ENCODE measurements at places on chromosomes 16 and 17. TPM values are rescaled to one million over a fixed set of nuclear protein-coding genes. Genes with fewer than 3 reads are reported as not detected.

The OR1A1 gene
- total RNA-seq, result not detected

The EME1 gene
- total RNA-seq, result 0.79 TPM

The ITGB3 gene
- 126 TPM for total RNA-seq

The STAC2 gene
- not detected for total RNA-seq

The FAM83G gene
- total RNA-seq, result 8.1 TPM

The TP53TG3 gene
- not detected for total RNA-seq

The PEMT gene
- 17.9 TPM for total RNA-seq

- no peak for DNase-seq
Observed at GRCh38 chr17:39213852-39214251, 11.9 kb downstream of the STAC2 start.

DNA sequence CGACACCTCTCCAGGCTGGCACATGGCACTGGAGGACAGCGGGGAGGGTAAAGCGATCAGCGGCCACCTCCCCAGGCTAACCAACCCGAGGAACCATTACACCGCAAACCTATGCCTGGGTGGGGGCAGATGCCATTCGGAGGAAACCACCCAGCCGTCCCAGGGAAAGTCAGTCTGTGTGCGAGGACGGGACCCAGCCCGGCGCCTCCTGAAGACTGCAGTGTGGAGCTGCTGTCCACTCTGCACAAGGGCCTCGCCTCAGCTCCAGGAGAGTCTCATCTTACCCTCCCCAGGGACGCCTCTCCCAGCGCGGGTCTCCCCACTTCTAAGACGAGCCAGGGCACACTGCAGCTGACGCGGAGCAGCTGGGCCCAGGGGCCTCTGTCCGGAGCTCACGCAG lies 8.0 kb downstream of the SLC38A10 start:
- DNase-seq, result no peak

DNA sequence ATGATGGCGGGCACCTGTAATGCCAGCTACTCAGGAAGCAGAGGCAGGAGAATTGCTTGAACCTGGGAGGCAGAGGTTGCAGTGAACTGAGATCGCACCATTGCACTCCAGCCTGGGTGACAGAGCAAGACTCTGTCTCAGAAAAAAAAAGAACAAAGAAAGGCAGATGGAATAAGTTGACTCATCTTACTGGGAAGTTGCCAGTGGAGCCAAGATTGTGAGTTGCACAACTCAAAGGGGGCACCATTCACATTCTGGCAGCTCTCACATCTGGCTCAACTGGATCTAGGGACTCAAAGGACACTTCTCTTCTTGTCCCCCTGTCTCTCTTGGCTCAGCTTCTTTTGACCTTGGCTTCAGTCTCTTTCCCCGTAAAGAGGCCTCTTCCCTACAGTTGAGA lies 53.7 kb upstream of the ETV4 start:
- peak; percentile 51 for DNase-seq

GRCh38 chr16:12613131-12613991 lies 190.3 kb downstream of the CPPED1 start:
- DNase-seq, result no peak

- no peak for DNase-seq
Observed at GRCh38 chr16:53372992-53373871, 61.0 kb upstream of the RBL2 start.

DNA sequence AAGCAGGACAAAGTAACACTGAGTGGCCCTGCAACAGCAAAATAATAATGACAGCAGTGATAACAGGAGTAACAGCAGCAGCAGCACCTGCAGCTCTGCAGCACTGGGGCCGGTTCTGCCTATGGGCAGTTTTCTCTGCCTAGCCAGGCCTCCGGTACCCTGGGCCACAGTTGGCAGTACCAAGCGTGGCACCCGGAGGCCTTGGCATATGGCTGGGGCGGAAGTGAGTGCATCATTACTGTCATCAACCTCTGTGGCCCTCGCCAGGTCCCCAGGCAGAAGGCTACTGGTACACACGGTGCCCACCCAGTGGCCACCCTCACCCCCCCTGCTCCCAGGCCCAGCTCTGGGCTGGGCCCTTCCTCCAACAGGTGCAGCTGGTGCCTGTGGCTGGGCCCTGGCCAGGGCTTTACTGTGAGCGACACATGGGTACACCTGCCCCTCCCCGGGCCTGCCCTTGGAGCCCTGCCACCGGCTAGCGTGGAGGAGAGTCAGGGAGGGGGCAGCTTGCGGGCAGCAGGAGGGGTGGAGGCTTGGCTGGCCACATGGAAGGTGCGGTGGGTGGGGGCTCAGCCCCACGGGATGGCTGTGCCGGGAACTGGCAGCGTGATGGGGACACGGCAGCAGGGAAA lies 3.0 kb downstream of the KCNJ12 start:
- DNase-seq, result no peak

GRCh38 chr16:4253394-4254150 lies 11.7 kb upstream of the SRL start:
- DNase-seq, result peak; percentile 100

GRCh38 chr16:81220349-81220748 lies 18.1 kb upstream of the BCO1 start:
- no peak for DNase-seq

DNA sequence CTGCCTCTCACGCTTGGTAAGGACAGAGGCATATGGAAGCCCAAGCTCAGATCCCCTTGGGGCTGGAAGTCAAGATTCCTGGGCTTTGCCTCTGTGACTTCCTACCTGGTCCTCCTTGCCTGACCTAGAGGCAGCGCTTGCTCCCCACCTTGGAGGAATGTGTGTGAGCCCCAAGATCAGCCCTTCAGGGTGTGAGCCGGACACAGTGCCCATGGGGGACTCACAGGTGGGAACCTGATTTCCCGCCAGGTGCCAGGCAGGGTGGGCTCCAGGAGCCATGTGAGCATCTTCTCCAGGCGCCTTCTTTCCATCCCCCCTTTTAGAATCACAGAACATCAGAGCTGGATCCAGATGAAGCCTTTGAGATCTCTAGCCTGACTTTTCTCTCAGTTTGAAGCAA lies 10.2 kb downstream of the CD300LG start:
- DNase-seq, result no peak

DNA sequence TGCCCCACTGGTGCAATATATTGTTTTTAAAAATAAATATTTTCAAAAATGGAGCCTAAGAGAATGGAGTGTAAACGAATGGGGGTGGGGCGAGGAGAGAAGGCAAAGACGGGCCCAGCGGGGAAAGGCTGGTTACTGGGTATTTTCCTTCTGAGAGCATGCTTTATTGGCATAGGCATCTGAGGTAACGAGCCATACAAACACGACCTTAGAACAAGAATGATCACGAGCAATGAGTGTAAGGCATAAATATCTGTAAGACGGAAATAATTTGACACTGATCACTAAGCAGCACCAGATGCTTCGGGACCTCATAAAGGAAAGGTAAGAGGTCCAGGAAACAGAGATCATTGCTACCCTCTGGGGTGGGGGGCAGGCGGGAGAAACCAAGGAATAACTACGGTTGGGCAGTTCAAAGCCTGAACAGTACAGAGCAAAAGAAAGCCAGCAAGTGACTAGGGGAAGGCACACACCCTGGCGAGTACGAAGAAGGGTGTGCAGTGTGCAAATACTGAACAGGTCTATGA lies 959 bp downstream of the SSH2 start:
- peak; percentile 78 for DNase-seq

- DNase-seq, result no peak
Observed at GRCh38 chr17:32903774-32904673, 23.9 kb upstream of the TMEM98 start.

- DNase-seq, result no peak
Observed at GRCh38 chr16:74029115-74029792, 267.4 kb upstream of the PSMD7 start.
